ENCODE measurements at places on chromosomes 13 and 19.

DNA sequence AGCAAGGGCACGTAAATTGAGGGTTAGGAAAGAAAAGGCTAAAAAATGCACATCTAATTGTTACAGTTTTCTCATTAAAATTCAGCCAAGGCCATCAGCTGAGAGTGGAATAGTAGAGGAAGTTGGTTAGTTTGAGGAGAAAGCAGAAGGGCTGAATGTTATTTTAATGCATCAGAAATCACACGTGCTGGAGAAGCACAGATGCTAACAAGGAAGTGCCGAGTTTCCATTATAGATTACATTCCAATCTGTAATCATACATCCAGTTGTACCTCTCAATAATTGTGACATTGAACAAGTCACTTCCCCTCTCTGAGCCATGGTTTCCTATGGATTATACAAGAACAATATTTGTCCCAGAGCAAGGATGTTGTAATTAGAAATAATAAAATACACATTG lies 25.1 kb downstream of the FPR3 start:
- DNase-seq = no peak

DNA sequence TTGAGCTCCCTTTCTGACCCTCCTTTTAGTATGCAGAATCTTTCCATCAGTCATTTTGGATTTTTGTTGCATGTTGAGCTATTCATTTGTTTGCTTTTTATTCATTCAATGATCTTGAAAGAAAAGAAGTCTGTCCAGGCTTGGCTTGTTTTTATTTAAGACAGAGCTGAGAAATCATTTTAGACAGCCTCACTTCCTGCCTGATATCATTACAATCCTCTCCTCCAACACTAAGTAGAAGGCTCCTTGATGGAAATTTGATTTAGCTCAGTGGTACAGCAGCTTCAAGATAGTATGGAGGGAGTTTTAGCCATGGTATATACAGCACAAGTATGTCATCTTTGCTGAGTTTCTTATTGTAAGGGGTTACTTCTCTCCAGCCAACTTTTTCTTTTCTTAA lies 28.4 kb downstream of the MBNL2 start:
- no peak for DNase-seq

DNA sequence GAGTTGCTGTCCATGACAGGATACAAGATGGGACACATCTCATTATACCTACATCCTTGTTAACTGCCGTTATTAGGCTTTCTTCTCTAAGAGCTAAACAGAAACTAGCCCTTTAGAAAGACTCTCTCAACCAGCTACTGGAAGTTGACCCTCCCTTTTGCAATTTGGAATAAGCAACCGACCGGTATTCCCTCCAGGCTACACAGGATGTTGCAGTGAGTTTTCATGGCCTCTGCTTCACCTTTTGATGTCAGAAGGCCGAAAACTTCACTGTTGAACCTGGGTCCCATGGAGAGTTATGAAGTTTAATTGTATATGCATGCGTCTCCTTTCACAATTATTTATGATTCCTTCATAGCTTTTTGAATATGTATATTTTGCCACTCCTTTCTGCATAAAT lies 1042.5 kb upstream of the SPRY2 start:
- DNase-seq = no peak

- no peak for DNase-seq
Observed at GRCh38 chr13:42071672-42072419, 23.4 kb downstream of the DGKH start.

DNA sequence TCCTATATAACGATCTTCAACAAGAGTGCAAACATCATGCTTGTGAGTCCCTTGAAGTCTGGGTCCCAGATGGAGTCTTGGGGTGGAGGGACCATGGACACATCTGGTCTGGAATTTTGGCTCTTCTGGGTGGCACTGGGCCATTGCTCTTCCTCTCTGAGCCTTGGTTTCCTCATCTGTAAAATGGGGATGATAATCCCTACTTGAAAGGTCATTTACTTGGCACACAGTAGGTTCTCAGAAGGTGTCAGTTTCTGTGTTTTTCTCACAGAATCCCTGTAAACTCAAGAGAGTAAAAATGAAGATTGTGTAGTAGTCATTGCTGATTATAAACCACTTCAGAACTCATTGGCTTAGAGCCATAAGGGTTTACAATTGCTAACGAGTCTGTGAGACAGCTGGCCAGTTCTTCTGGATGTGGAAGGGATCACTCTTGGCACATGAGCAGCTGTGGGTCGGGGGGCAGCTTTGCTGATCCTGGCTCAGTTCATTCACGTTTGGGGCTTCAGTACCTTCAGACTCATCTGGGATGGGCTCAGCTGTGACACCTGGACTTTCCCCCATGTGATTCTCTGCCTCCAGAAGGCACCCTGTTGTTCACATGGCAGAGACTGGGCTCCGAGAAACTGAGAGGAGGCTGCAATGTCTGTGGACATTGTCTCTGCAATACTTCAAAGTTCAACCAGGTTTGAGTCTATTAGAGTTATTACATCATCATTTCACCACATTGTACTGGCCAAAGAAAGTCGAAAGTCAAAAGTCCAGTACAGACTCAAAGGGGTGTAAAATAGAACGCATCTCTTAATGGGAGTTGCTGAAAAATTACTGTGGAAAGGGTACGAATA lies 7.8 kb downstream of the CYP4F12 start:
- DNase-seq = no peak

DNA sequence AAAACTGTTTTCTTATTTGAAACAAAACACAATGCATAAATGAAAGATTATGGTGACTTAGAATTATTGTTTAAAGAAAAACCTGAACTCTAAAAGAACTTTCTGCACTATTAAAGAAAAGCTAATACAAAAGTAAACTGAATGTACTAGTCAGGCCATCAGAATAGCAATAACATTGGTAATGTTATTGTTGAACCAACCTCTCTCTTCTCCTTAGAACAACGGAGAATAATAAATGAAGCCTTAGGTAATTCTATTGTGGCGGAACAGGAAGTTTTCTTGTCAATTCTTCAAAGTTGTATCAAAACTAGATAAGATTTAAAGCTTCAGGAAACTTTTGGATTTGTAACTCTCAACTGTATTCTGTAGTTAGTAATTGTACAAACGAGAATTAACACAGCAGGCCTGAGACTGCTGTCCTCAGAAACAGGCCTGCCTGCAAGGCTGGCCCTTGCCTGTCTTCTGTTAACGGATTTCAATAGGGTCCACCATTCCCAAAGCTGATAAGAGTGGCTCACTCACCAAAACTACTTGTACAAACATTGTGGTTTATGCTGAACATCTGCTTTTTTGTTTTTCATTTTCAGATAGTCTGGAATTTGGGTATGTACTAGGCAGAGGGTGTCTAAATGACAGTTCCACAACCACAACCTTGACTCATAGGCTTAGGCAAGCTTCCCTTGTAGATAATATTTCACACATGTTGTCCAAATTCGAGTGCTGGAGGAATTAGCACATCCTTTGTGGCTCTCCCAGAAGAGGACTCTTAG lies 825.8 kb downstream of the GPC5 start:
- no peak for DNase-seq

DNA sequence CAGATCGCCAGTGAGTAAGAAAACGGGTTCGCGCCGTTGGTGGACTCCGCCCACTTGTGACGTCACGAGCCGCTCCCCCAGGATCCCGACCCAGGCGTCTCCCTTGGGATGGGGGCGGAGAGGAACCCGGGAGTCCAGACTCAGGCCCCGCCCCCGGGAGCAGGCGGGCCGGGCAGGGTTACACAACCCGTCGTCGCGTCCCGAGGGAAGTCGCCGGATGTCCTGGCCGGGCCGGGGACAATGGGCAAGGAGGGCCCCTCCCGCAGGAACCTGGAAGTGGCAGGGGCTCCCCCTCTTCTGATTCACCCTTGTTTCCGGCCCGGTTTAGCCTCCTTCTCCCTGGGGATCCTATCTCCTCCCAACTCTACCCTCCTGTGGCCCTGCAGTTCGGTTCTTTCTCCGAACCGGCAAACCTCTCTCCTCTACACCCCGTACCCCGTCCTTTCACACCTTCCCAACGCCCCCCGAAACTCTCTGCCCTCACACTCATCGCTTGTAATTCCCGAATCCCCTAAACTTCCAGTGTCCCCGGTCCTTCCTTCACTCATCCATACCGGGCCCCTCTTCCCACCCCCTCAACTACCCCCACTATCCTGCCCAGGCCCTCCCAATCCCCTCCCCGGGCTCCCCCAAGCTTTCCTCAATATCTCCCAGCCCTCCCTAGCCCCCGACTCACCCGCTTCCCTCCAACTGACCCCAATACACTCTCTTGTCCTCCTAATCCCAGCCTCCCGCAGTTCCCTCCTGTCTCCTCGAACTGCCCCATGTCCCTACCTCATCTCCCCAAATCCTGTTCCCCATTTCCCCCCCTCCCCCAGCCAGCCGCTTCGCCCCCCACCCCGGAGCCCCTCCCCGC lies 20.0 kb upstream of the ERCC1 start:
- peak; percentile 72 for DNase-seq

DNA sequence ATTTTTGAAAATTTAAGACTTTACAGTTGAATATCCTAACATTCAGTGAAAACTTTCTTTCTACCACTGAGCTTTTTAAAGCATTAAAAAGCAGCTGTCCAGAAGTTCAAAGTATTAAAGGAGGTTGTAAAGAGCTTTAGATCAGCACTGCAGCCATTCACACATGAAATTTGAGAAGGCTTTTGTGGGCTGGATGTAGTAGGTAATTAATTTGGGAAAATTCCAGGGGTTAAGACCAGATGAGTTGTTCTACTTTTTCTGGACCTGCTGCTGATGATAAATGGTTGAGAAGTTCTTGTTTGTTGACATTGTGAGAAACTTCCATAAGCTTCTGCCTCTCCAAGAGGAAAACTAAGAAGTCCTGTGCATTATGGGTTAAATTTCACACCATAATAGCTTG lies 1779.6 kb upstream of the PRR20A start:
- no peak for DNase-seq

DNA sequence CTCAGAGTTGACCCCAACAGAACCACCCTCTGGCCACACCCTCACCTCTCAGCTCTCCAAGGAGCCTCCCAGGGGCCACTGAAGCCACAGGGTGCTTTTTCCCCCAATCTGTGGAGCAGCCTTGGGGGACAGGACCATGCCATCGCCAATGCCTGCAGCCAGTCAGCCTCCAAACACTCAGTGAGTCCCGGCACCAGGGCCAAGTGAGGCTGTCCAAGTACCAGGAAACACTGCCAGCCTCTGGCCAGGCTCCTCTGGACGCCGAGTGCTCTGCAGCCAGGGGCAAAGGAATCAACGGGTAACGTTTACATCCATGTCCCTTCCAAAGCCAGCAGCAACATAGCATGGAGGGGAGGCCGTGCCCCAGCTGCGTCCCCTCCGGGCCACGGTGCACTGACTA lies 9.5 kb upstream of the COMP start:
- no peak for DNase-seq

GRCh38 chr19:7216373-7216902 lies 77.8 kb downstream of the INSR start:
- DNase-seq = no peak

DNA sequence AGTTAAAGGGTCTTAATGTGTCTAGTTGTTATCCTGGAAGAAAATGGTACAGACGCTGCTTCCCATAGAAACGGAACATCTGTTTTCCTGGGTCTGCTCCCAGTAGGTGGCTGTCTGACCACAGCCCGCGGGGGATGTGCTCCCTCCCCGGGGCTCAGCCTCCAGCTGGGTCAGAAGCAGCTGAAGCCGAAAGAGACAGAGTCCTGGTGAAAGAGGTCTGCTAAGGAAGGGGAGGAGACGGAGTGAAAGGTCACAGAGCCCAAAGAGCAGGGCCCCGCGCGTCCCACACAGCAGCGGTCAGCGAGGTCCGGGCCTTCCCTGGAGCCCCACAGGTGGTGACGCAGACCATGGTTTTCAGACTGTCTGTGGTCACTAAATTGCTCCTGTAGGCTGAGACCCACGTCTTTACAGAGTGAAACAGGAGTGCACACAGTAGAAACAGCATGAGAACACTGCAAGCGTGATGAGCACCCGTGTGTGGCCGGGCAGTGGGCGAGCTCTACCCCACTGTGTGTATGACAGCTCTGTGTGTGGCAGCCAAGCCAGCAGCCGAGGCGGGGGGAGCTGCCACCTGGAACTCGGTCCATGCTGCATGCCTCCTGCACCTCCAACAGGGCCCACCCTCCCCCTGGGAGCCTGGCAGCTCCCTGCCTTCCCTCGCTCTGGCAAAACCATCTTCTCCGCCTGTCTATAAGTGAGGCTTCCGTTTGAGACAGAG lies 52.0 kb upstream of the C13orf46 start:
- DNase-seq = no peak

- peak; percentile 16 for DNase-seq
Observed at GRCh38 chr19:44723952-44724319, 24.6 kb upstream of the BCL3 start.

DNA sequence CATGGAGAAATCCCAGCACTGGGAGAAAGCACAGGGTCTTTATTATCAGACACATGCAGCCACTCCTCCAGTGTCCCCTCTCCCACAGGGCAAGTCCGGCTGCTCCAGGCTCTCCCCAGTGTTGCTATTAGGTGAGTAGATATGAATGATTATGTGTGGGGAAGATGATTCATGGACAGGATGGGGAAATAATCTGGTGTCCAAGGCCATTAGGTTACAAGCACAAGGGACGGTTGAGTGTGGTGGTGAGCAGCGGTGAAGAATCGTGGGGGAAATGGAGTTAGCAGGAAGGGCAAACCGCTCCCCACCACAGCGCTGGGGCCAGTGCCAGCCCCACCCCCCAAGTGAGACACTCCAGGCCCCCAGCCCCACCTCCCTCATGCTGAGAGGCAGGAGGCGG lies 19.0 kb downstream of the CD177 start:
- no peak for DNase-seq

GRCh38 chr19:16207063-16207462 lies 9.4 kb downstream of the AP1M1 start:
- DNase-seq = no peak

DNA sequence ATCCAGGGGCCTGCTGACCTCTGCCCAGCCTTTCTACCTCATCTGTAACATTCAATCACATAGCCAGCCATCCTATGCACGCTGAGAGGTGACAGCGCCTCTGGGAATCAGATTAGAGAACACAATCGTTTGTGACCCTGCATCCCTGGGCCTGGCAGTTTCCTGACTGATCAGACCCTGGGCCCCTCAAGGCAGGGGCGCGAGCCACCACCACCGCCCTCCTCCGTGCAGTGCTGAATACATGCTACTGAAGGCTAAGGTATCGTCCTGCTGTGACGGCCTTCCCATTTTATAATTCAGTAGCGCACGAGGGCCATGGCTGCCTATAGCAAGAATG lies 1.3 kb downstream of the TMTC4 start:
- DNase-seq = no peak

- DNase-seq = no peak
Observed at GRCh38 chr13:108787700-108788414, 158.4 kb downstream of the MYO16 start.

DNA sequence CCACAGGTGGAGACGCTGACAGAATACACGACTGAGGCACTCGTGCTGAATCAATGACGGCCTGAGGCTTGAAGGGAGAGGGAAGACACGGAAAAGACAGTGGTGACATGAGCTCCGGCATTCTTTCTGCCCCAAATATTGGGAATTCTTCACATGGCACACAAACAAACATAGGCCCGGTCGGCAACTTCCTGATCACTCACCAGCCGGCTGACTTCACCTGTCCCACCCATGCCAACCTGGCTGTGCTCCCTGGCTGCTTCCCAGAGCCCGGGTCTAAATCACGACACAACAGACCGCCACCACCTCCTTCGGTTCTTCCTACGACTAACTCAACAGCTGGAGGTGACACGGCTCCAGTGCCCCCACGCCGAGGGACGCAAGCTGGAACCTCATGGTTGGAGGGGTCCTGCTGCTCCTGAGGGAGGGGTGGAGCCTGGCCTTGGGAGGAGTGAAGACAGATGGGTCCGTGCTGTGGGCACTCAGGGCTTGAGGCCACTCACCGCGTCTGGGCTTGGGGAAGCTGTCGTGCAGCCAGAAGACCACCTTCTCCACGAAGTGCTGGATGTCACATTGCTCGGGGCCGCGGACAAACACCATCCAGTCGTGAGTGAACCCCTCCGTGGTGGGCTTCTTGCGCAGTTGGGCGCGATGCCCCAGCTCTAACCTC lies 9.6 kb downstream of the MLLT1 start:
- no peak for DNase-seq
